ENCODE measurements at places on chromosomes 2 and 18. TPM values are rescaled to one million over a fixed set of nuclear protein-coding genes. Genes with fewer than 3 reads are reported as not detected.

DNA sequence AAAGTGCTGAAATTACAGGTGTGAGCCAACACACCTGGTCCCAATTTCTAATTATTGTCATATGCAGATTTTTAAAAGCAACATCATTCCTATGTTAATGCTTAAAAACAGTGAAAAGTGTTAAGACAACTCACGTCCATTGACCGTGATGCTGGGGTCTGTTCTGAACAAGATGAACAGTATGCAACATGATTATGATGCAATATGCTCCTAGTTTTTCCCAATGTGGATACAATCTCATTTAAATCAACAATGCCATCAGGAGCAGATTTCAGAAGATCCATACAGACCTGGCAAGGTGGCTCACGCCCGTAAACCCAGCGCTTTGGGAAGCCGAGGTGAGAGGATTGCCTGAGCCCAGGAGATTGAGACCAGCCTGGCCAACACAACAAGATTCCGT, 31.5 kb downstream of the E2F6 start:
- no peak for DNase-seq

- no peak for DNase-seq
Observed at GRCh38 chr2:22582107-22582506, 802.9 kb upstream of the KLHL29 start.

FN1 gene
- 295 TPM for total RNA-seq

DNA sequence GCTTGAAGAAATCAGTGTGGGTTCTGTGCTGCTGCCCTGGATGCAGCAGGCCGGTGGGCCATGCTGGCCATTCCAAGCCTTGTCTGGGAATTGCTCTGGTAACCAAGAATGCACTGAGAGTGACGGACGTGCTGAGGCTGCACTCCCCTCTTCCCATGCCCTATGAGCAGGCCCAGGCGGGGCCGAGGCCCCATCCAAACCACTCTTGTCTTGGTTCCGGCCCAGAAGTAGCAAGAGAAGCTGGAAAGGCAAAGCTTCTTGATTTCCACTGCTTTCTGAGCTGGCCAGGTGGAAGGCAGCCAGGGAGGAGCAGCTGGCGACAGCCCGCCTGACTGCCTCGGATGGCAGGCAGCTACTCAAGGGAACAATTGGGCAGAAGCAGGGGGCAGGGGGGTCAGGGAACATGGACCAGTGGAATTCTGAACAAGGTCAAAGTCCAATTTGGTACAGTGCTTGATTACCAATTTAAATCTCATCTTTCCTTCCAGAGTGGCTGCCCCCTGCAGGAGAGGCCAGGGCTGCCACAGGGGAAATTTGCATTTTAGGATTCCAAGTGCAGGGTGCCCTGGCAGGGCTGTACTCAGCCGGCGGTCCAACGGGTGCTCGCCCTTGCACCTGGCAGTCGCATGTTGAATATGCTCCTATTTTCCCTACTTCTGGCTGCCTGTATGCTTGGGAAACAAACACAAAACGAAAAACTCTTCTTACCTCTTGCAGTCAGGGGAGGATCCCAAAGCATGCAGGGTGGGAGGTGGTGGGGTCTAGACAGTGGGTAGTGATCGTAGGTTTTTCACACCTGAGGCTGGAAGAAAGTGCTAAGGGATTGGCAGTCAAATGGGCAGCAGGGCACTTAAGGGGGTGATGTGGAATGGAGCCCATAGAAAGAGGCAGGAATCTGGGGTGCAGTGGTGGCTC, 67.3 kb downstream of the LIPG start:
- DNase-seq: no peak

DNA sequence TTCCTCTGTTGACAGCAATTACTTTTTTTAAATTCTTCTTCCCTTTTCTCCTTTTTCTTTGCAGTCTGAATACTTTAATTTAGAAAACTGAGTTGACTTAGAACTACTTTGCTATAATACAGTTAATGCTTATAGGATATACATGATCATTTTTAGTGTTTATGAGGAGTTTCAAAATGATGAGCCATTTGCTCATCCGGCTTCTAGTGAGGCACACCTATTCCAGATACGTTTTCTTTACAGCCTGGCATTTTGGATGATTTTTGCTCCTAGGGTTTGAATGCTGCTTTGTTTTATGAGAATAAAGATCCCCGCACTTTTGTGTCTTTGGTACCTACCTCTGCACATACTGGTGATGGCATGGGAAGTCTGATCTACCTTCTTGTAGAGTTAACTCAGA, 52.8 kb downstream of the EIF5B start:
- DNase-seq: no peak

GRCh38 chr2:205324355-205324754, 357.9 kb upstream of the NRP2 start:
- no peak for DNase-seq

GRCh38 chr2:168075446-168075845, 171.9 kb downstream of the STK39 start:
- DNase-seq: no peak

DNA sequence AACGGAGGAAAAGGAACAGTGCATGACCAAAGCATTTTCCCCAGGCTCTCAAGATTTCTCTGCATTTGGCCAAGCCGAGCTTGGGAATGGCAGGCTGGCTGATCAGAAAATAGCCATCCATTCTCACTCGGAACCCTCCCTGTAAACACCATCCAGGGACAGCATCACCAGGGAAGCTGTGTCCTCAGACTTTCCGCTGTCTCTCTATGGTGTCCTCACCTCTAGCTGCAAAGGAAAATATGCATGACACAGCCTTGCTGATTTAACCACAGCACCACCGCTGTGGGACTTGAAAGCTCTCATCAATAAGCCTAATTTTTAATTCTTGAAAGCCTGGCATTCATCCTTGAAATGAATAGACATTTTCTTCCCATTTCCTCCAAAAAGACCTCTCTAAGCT, 311.7 kb downstream of the EIPR1 start:
- DNase-seq: no peak

DNA sequence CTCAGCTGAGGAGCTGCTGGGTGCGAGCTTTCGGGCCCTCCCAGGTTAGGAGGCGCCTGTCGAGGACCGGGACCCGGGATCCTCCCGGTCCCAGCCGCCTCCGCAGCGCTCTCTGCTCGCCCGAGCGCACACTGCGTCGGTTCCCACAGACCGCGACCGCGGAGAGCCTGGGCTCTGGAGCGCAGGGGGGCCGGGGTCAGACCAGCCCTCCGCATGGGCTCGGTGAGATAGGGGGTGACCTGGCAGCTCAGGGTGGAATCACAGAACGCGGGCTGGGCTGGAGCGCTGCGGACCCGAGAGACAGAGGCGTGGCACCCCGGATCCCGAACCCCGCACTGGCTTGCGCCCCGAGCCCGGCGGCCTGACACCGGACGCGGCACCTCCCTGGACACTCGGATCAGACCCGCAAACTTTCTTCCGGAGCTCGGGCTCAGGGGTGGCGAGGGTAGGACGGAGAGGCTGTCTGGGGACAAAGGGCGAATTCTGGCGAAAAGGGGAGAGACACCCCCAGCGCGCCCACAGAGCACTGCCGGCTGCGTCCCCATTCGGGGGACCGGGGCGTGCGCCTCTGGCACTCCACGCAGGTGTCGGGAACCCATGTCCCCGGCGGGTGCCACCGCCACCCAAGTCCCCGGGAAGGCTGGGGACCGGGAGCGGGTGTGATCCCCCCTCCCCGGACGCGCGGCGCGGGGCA, 612 bp downstream of the DIPK1C start:
- DNase-seq: no peak

DNA sequence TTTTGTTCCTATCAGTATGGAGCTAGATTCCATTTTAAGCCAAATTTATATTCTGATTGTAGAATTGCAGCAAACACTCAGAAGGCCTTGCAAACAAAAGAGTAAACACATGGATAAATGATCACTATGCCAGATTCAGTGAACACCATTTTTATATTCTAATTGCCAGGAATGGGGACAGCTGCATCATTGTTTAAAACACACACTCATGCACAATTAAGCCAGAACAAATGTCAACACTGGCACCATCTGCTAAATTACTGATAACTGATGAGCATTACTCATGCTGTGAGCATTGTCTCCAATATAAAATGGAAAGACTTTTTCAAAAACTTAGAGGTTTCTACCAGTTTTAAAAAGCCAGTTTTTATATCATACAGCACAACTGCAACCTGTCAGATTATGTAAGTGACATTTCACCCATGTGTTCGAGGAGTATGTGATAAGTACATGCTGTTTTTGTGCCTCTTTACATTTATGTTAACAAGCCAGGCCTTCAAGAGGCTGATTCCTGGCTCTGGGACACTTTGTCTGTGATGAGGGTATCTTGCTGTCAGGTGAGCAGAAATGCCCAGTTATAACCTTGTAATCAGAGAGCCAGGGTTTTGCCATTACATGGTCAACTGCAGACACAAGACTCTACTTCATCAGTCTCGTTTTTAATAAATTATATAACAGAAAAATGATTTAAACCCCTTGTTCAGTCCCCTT, 4.4 kb upstream of the ST8SIA5 start:
- DNase-seq: no peak

DNA sequence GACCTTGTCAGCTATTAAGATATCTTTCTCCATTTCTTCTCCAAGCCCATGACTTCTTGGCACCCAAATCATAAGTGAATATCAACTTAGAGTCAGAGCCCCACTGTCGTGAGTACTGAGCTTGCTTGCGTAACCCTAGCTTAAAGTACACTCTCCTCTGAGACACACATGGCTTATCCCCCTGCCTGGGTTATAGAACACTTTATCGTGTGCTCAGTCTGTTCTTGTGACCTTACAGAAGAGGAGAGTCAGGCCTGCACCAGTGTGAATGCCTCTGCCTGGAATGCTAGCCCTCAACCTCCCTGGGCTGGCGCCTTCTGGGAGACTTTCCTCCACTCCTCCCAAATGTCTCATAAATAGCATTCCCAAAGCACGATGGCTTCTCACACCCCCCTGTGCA, 79.3 kb downstream of the CEP192 start:
- no peak for DNase-seq

DNA sequence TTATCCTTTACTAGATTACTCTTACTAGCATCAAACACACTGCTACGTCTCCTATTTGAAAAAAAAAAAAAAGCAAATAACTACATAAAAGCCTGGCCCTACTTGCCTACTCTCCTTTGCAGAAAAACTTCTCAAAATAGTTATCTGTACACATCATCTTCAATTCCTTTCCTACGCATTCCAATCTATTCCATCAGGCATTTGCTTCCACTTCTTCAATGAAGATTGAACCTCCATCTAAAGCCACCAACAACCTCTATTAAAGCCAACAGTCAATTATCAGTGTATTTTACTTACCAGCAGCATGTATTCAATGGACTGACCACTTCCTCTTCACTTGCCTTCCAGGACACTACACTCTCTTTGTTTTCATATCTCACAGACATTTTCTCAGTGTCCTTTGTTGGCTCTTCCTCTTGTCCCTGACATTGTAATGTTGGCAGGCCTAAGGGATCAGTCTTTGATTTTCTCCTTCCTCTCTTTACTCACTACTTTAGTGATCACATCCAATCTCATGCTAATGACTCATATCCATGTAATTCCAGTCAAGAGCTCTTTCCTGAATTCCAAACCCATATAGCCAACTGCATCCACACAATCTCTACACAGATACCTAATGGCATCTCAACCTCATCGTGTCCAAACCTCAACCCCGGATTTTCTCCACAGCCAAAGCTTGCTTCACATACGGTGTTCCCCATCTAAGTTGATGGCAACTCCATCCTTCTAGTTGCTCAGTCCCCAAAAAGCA, 131.3 kb downstream of the CCDC148 start:
- DNase-seq: no peak

REG3A gene
- total RNA-seq: not detected

DNA sequence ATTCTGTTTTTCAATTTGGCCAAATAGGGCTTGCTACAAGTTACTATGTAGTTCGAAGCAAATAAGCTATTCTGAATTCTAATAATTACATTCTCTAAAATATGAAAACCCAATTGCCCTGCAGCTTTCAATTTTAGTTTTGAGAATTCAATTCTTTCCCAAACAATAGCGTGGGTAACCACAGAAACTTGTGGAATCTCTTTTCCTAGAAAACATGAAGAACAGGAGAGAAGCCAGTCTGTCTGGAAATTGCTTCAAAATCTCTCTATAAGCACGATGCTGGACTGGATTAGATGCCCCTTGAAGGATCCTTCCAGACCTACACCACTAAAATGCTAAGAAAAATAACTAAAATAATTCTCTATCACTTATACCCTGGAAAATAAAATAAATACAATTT, 115.0 kb downstream of the THADA start:
- DNase-seq: no peak

DNA sequence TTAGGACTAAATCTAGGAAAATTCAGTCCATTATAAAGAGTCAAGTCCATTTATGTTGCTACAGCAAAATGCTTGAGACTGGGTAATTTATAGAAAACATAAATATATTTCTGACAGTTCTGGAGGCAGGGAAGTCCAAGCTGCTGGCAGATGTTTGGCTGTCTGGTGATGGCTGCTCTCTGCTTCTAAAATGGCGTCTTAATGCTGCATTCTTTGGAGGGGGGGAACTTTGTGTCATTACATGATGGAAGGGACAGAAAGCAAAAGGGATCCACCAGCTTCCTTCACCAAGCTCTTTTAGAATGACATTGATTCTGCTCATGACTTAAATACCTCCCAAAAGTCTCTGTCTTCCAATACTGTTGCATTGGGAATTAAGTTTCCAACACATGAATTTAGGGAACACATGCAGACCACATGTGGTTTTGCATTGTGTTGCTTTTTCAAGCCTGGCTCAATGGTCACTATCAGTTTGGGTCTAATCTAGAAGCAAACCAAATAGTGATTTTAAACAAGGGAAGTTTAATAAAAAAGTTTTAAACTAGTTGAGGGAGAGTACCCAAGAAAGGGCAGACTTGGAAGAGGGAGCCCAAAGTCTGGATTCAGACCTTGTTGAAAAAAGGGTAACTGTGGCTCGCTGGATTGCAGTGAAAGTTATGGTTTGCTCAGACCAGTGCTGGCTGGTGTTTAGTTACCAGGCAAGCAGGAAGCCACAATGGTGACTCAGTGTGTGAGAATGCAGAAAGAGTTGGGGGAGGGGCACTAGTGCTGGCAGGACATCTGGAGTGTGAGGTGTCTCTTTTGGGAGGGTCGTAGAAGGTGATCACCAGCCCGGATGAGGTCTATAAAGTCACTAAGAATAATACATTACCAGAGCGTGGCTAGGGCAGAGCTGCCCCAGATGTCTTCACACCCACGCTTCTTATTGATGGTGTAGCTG, 30.8 kb downstream of the C18orf54 start:
- DNase-seq: no peak

POTEI gene
- total RNA-seq: 1.2 TPM

DNA sequence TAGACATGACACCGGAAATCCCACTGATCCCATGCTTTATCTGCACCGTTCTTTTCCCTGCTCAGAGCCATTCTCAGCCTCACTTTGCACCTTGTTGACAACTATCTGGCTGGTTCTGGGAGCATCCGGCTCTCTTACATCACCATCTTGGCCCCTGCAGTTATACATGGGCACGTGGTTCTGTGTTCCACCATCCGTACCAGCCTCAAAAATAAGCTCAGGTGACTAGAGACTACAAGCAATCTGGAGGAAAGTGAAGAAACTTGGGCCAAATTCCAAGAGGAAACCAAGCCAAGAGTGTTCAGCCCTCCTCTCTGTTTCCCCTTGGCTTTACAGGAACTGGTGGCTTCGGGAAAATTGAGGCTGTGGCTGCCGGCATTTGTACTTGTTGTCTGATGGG, 244.6 kb upstream of the ACVR2A start:
- DNase-seq: no peak

CXCR2 gene
- total RNA-seq: 0.16 TPM
